Lower lobe of right lung (tissue), 2 donors: ENCODE measurements at places on chromosomes 5 and 9. TPM values are rescaled to one million over a fixed set of nuclear protein-coding genes. Genes with fewer than 3 reads are reported as not detected.

DNA sequence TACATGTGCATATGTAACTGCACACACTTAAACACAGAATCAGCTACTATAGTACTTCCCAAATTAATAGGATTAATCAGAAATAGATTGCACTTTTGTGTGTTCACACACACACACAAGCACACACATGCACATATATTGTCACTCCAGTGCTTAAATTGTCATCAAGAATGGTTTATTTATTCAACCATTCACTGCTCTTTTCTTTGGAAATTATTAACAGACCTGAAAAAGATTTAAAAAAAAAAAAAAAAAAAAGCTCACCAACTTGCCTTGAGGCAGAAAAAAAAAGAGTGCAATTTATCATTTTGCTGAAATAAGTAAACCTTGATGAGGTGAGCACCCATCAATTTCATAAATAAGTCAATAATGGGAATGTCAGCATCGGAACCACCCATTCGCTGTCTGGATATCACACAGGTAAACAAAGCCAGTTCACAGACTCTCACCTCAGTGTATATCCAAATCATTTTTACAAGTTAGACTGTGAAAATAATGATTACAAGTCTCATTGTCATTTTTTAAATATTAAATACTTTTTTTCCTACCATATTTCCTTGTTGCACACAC is 562.8 kb downstream of the BNC2 start:
- H3K4me3 ChIP-seq = no peak overlapping the region
- no peaks in the 10 kb centered on the region for H3K4me1 ChIP-seq
- peaks cover 4% of the 10 kb centered on the region for H3K27me3 ChIP-seq
- no peak overlapping the region for H3K27ac ChIP-seq

- H3K4me3 ChIP-seq = no peak overlapping the region
- peak; percentile 75 for DNase-seq
- no peaks in the 10 kb centered on the region for H3K27me3 ChIP-seq
- H3K4me1 ChIP-seq = peaks cover 41% of the 10 kb centered on the region
These were observed 84.9 kb downstream of the RGS3 start for GRCh38 chr9:113548221-113549041.

- no peaks in the 10 kb centered on the region for H3K4me1 ChIP-seq
- no peak for DNase-seq
- H3K27me3 ChIP-seq = no peaks in the 10 kb centered on the region
- no peak overlapping the region for H3K27ac ChIP-seq
- no peaks in the 10 kb centered on the region for H3K36me3 ChIP-seq
These were observed 714.6 kb upstream of the GRAMD2B start for GRCh38 chr5:125708583-125708982.

GRCh38 chr9:106432631-106433030 is 430.3 kb upstream of the ZNF462 start:
- no peaks in the 10 kb centered on the region for H3K27me3 ChIP-seq
- DNase-seq = no peak
- H3K4me3 ChIP-seq = no peak overlapping the region
- no peaks in the 10 kb centered on the region for H3K36me3 ChIP-seq
- no peaks in the 10 kb centered on the region for H3K4me1 ChIP-seq

- no peaks in the 10 kb centered on the region for H3K27me3 ChIP-seq
- no peak overlapping the region for H3K27ac ChIP-seq
- no peaks in the 10 kb centered on the region for H3K4me1 ChIP-seq
- H3K36me3 ChIP-seq = no peaks in the 10 kb centered on the region
These were observed 300.5 kb downstream of the NR2F1-AS1 start for GRCh38 chr5:93280518-93280917.

GRCh38 chr5:135174315-135175096 is 140.5 kb upstream of the PITX1 start:
- no peaks in the 10 kb centered on the region for H3K4me1 ChIP-seq
- H3K4me3 ChIP-seq = no peak overlapping the region
- no peaks in the 10 kb centered on the region for H3K36me3 ChIP-seq
- H3K27me3 ChIP-seq = peaks cover 21% of the 10 kb centered on the region

GRCh38 chr9:137709411-137710101 is 90.8 kb downstream of the EHMT1 start:
- peaks cover 16% of the 10 kb centered on the region for H3K4me1 ChIP-seq
- no peaks in the 10 kb centered on the region for H3K27me3 ChIP-seq
- no peak overlapping the region for H3K4me3 ChIP-seq
- no peak overlapping the region for H3K27ac ChIP-seq
- DNase-seq = no peak

DNA sequence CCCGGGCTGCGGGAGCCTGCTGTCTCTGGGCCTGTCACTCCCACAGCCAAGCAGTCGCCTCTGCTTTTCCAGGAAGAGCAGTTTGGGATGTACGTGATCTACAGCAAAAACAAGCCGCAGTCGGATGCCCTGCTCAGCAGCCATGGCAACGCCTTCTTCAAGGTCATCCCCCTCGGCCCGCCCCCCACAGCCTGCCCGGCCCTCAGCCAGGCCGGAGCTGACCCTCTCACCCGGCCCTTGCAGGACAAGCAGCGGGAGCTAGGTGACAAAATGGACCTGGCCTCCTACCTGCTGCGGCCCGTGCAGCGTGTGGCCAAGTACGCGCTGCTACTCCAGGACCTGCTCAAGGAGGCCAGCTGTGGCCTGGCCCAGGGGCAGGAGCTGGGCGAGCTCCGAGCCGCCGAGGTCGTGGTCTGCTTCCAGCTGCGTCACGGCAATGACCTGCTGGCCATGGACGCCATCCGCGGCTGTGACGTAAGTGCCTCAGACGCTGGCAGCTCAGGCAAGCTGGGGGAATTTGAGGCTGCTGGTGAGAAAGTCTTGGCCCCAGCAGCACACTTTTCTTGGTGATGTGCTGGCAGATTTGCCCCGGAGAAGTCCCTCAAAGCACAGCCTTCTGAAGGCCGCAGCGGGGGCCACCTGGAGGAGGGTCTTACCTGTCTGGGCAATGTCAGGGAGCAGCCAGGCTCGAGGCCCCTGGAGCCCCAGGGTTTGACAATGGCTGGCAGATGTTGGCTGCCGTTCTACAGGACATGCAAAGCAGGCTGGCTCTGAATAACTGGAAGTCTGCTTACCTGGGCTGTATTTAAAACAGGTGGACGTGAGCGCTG is 20.1 kb upstream of the LRRC14B start:
- no peak overlapping the region for H3K27ac ChIP-seq
- no peaks in the 10 kb centered on the region for H3K27me3 ChIP-seq
- peaks cover 14% of the 10 kb centered on the region for H3K4me1 ChIP-seq
- H3K36me3 ChIP-seq = no peaks in the 10 kb centered on the region
- peak; percentile 37 for DNase-seq

GRCh38 chr9:21661626-21662025 is 140.8 kb upstream of the MTAP start:
- DNase-seq = no peak
- no peaks in the 10 kb centered on the region for H3K36me3 ChIP-seq
- no peak overlapping the region for H3K4me3 ChIP-seq
- H3K4me1 ChIP-seq = no peaks in the 10 kb centered on the region
- H3K27ac ChIP-seq = no peak overlapping the region

GRCh38 chr5:67090593-67090992 is 106.0 kb downstream of the CD180 start:
- no peaks in the 10 kb centered on the region for H3K27me3 ChIP-seq
- no peak overlapping the region for H3K27ac ChIP-seq
- no peaks in the 10 kb centered on the region for H3K36me3 ChIP-seq
- no peak for DNase-seq
- no peak overlapping the region for H3K4me3 ChIP-seq
- H3K4me1 ChIP-seq = peaks cover 39% of the 10 kb centered on the region

- H3K4me1 ChIP-seq = no peaks in the 10 kb centered on the region
- no peaks in the 10 kb centered on the region for H3K27me3 ChIP-seq
- no peak overlapping the region for H3K27ac ChIP-seq
- DNase-seq = no peak
- H3K36me3 ChIP-seq = no peaks in the 10 kb centered on the region
These were observed 299.4 kb downstream of the ICE1 start for GRCh38 chr5:5721881-5722280.

DNA sequence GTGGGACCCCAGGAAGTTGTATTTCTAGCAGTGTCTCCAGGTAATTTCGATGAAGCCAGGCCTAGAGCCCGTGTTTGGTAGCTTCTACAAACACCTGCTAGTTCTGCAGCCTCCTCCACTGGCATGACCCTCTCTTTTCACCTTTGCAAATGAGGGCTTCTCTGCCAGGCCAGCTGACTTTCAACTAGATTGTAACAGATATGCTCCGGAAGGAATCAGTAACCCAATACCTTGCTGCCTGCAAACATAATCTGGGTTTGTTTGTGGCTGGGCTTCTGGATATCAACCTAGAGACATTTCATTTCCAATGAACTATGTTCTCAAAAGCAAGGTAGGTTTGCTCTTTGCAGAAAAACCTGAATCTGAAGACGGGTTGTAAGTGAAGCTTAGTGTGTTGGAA is 354.8 kb downstream of the DMRT2 start:
- H3K36me3 ChIP-seq = no peaks in the 10 kb centered on the region
- DNase-seq = no peak
- H3K4me3 ChIP-seq = no peak overlapping the region
- H3K27ac ChIP-seq = no peak overlapping the region
- H3K27me3 ChIP-seq = no peaks in the 10 kb centered on the region

GRCh38 chr5:33180900-33181299 is 259.9 kb upstream of the TARS1 start:
- no peak for DNase-seq
- H3K27me3 ChIP-seq = no peaks in the 10 kb centered on the region
- no peaks in the 10 kb centered on the region for H3K4me1 ChIP-seq
- no peak overlapping the region for H3K4me3 ChIP-seq
- no peaks in the 10 kb centered on the region for H3K36me3 ChIP-seq

- peaks cover 7% of the 10 kb centered on the region for H3K4me1 ChIP-seq
- DNase-seq = no peak
These were observed 144.8 kb upstream of the DHFR start for GRCh38 chr5:80799573-80799972.

GRCh38 chr9:82333671-82334070 is 345.1 kb downstream of the SPATA31D1 start:
- no peak overlapping the region for H3K4me3 ChIP-seq
- no peaks in the 10 kb centered on the region for H3K27me3 ChIP-seq
- H3K36me3 ChIP-seq = no peaks in the 10 kb centered on the region
- no peak for DNase-seq
- no peak overlapping the region for H3K27ac ChIP-seq
- peaks cover 8% of the 10 kb centered on the region for H3K4me1 ChIP-seq

DNA sequence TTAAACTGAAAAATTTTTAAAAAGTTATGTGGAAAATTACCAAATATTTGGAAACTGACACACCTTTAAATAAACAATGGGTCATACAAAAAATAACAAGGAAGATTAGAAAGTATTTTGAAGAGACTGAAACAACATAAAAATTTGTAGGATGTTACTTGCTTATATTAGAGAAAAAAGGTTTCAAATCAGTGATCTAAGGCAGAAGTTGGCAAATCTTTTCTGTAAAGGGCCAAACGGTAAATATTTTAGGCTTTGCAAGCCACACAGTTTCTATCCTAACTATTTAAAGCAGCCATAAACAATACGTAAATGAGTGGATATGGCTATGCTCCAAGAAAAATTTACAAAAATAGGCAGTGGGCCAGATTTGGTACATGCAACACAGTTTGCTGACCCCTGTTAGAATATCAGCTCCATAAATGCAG is 81.3 kb downstream of the OXCT1 start:
- DNase-seq = no peak
- H3K36me3 ChIP-seq = no peaks in the 10 kb centered on the region
- H3K27me3 ChIP-seq = no peaks in the 10 kb centered on the region
- H3K27ac ChIP-seq = no peak overlapping the region

FGF18 gene
- total RNA-seq = 2.0 TPM

FBN2 gene
- total RNA-seq = 0.83 TPM

TAF1L gene
- not detected for total RNA-seq

DMRT3 gene
- total RNA-seq = 0.24 TPM

PCDHA4 gene
- total RNA-seq = 0.59 TPM

TIMD4 gene
- total RNA-seq = not detected

SCAI gene
- total RNA-seq = 22.3 TPM

LHX3 gene
- total RNA-seq = not detected

POLR3G gene
- 1.8 TPM for total RNA-seq

DNAI1 gene
- 13.5 TPM for total RNA-seq
